Hematopoietic multipotent progenitor cell treated with erythropoietin and hydrocortisone succinate and interleukin-3 and kit ligand, for 15 days (in vitro differentiated cells): ENCODE measurements at places on chromosomes 7 and 10.

DNA sequence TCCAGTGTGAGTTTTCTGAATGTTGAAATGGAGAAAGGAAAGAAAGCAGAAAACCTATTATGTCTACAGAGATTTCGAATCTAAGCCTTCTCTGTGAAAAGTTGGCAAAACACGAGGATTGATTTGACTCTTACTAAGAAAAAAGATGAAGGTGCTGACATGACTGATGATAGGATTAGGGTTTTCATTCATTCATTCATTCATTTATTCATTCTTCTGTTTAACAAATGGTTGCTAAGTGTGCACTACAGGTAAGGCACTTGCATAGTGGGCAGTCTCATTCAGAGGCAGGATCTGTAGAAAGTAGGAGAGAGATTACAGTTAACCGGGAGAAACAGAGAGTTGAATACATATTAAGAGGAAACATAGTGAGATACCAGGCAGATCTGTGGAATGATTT, 137.1 kb downstream of the ZNF365 start:
- no peak for DNase-seq

DNA sequence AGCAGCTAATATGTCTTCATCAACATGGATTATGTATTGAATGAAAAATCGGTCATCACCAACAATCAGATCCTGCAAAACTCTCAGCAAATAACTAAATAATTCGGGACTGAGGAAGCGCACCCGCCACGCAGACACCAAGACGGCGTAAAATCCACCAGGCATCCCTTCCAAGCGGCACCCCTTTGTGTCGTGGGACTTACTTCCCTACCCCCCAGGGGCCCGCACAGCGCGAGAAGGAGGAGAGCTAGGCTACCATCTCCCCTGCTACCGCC, 721 bp downstream of the ARL3 start:
- no peak for DNase-seq

DNA sequence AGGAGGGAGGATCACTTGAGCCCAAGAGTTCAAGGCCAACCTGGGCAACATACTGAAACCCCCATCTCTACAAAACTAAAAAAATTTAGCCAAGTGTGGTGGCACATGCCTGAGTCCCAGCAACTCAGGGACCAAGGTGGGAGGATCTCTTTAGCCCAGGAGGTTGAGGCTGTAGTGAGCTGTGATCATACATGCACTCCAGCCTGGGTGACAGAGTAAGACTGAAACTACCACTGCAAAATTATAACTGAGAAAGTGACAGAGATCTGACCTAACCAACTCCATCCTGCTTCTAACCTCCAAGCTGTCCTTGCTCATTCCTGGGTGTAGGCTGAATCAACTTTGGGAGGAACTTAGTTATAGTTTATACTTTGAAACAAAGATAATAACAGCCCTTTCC, 59.4 kb downstream of the HTR7 start:
- no peak for DNase-seq

DNA sequence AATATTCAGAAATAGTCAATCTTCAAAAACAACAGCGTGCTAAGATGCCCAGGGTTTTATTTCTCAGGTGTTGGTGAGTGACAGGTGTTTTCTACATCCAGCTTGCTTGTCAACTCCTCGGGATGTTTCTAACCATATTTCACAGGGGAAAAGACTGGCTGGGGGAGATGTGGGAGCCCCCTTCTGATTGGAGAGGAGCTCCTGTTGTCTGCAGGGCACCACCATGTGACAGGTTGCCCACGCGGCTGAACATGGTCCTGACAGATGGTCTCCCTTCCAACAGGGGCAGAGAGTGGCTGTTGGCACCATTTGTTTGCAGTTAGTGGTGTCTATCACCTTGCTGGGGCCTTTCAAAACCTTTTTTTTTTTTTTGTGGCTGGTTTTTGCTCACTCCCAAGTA, 16.5 kb upstream of the GPR26 start:
- DNase-seq = no peak

GRCh38 chr10:19169684-19170083, 121.1 kb downstream of the MALRD1 start:
- DNase-seq = no peak

DNA sequence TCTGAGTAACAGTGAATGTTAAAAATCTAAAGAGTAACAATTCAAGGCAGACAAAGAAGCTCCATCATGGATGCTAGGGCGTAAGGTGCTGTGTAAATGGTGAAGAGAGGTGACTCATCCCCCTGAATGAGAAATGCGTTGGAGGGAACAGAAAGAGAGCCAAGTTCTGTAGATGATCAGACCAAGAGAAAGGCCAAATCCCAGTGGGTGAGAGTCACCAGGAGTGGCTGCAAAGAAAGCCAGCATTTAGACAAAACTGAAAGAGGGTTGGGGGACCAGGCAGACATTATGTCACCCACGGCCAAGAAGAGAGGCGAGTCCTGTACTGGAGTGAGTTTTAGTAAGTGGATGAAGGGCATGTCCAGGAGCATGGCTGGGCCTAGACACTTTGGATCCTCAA, 153.1 kb downstream of the TRIL start:
- DNase-seq = no peak

DNA sequence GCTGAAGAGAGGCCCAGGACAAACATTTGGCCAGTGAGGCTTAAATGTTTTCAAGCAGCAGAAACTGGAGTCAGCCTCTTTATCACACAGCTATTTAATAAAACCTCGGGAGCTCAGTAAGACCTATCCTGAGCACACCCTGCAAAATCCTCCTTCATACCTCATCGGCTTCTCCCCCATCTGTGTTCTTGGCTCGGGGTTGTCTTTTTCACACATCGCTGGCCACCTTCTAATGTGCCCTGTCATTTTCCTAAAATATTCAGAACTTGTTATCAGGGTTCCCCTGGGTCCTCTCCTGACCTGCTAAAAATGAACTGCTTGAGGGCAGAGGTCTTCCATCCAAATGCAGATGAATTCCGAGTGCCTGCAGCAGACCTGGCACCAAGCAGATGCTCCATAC, 310.3 kb upstream of the AKR1E2 start:
- no peak for DNase-seq

DNA sequence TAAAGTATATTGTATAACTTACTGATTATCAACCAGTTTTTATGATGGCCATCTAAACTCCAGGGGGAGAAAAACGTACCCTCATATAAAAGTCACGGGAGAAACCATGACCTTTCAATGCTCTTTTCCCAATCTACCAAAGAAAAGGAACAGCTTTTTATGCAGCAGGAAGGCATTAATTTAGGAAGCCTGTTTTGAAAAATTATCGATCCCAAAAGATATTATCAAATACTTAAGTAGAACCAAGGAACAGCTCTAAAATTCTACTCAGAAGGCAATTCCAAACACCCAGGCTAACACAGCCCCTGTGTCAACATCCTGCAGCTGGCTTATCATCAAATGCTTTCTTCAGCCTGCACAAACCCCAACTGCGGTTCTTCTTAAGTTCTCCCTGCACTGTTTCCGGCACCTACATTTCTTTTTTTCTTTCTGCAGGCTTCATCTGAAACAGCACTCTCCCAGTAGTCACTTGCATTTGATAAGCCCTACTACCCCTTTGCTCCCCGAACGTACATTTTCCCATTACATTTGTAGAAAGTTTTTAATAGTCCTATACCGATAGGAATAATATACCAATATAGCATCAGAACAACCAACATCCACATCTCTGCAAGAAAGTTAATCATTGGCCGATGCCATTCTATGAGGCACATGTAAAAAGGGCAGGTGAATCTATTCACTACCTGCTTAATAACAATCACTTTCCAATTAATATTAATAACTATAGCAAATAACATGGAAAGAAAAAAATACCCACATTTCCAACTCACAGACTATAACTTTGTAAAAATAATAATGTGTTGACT, 47.9 kb downstream of the PIP4K2A start:
- peak; percentile 64 for DNase-seq

DNA sequence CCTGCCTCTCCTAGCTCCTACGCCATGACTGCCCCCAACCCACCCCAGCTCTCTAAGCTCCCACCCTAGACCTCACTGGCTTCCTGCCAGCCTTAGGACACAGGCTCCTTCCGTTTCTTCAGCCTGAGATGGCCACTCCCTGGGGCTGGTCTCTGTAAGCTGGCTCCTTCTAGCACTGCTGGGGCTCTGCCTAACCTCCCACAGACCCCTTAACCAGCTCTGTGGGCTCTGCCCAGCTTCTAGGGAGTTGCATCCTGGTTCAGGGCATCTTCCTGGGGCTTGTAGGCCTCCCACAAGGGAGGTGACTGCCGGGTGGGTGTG, 478.6 kb upstream of the KLF6 start:
- DNase-seq = no peak

DNA sequence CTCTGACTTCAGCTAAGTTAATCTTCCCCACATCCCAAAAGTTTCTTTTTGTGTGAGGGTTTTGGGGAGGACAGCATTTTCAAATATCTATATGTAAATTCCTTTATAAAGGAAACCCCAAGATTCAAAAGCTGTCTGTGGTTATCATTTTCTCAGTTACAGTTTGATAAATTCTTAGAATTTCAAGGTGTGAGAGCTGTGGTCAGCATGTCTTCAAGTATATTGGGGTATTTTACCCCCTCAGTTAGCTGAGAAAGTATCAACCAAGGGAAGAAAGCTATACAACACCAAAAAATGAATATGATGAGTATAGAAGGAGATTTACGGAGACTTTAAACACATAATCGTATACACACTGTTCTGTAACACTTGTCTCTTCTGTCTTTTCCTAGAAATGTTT, 109.2 kb downstream of the SND1 start:
- DNase-seq = no peak

GRCh38 chr10:124016804-124017375, 76.5 kb downstream of the CHST15 start:
- DNase-seq = no peak

GRCh38 chr7:90719155-90719554, 123.0 kb downstream of the CDK14 start:
- no peak for DNase-seq

DNA sequence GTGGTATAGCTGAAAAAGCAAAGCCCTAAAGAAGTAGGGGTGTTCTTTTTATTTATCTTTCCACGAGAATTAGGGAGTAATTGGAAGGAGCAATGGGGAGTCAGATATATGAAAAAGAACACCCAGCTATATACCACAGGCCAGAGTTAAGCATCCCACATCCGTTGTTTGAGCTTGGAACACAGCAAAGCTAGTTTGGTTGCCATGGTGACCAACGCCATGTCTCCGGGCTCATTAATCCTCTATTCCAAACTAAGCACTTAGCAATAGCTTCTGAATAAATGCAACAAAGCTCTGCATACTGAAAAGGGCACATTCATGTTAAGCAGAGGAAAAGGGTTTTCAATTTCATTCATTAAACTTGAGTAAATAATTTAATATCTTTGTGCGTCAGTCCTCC, 23.5 kb downstream of the ASB4 start:
- no peak for DNase-seq
